BJ (cell line): ENCODE measurements at places on chromosomes 4 and X. TPM values are rescaled to one million over a fixed set of nuclear protein-coding genes. Genes with fewer than 3 reads are reported as not detected.

- no peak for DNase-seq
Measured at GRCh38 chr4:38046727-38047489, 86.7 kb downstream of the PTTG2 start.

GRCh38 chrX:10893366-10893765, 217.8 kb upstream of the HCCS start:
- no peak for DNase-seq

- no peak for DNase-seq
Measured at GRCh38 chrX:19886883-19887531, 393 bp downstream of the SH3KBP1 start.

- DNase-seq, result no peak
Measured at GRCh38 chr4:106238820-106239420, 77.1 kb downstream of the TBCK start.

- DNase-seq, result no peak
Measured at GRCh38 chrX:121151293-121151692, 103.9 kb downstream of the GLUD2 start.

DNA sequence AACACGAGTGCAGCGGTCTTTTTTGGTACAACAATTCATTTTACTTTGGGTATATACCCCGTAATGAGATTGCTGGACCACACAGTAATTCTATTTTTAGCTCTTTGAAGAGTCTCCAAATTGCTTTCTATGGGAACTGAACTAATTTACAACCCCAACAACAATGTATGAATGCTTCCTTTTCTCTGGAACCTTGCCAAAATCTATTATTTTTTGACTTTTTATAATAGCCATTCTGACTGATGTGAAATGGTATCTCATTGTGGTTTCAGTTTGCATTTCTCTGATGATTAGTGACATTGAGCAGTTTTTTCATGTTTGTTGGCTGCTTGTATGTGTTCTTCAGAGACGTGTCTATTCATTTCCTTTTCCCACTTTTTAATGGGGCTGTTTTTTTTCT, 240.8 kb downstream of the STK32B start:
- DNase-seq, result no peak

GRCh38 chr4:100789991-100790390, 272.2 kb upstream of the EMCN start:
- no peak for DNase-seq

DNA sequence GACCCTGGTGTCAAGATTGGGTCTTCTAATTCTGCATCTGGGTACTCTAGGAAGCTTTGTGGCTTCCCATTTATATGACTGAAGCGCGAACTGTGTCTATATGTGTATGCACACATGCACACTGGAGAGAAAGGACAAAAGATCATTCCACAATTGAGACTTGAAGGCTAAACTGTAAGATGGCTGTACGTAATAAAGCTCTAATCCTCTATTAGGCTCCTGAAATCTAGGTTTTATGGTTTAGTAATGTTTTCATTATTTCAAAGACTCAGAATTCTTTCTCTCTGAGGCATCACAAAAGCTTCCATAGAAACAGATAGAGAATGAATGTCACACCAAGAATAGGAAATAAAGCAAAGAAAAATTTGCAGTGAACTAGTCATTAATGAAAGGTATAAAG, 320.7 kb upstream of the FTHL17 start:
- DNase-seq, result no peak

The DTHD1 gene
- polyA plus RNA-seq, result not detected in 2 replicates
